ENCODE measurements at places on chromosomes 3 and 15. TPM values are rescaled to one million over a fixed set of nuclear protein-coding genes. Genes with fewer than 3 reads are reported as not detected.

OR5K2 gene
- total RNA-seq: not detected

SPSB4 gene
- not detected for total RNA-seq

ACTC1 gene
- total RNA-seq: not detected

ATP13A5 gene
- total RNA-seq: not detected

CMTM7 gene
- 39.8 TPM for total RNA-seq

GATM gene
- 5.0 TPM for total RNA-seq

NECTIN3 gene
- total RNA-seq: 2.7 TPM

C3orf80 gene
- not detected for total RNA-seq

CTDSPL gene
- 1.6 TPM for total RNA-seq

ACTR8 gene
- 29.9 TPM for total RNA-seq

RASL12 gene
- not detected for total RNA-seq

SEMA3G gene
- not detected for total RNA-seq

ADAMTSL3 gene
- total RNA-seq: not detected

CEP70 gene
- 10.0 TPM for total RNA-seq

SLC22A13 gene
- total RNA-seq: 0.24 TPM

IL12A gene
- 0.41 TPM for total RNA-seq

ACSBG1 gene
- total RNA-seq: not detected

ACTRT3 gene
- 1.2 TPM for total RNA-seq

ZNF774 gene
- 1.9 TPM for total RNA-seq

DNAJC19 gene
- total RNA-seq: 80.1 TPM

LMOD3 gene
- total RNA-seq: not detected

RLBP1 gene
- total RNA-seq: not detected

HRH1 gene
- total RNA-seq: 0.06 TPM

MESP1 gene
- 4.2 TPM for total RNA-seq

CACNA2D3 gene
- not detected for total RNA-seq

GOLGA6L24 gene
- total RNA-seq: not detected

KCNAB1 gene
- not detected for total RNA-seq

SLC22A14 gene
- total RNA-seq: not detected

SV2B gene
- total RNA-seq: 0.06 TPM

DAZL gene
- not detected for total RNA-seq

RBP2 gene
- not detected for total RNA-seq

IDH3A gene
- total RNA-seq: 150 TPM

LRRC31 gene
- total RNA-seq: not detected

ATP10A gene
- total RNA-seq: 26.8 TPM

BAHD1 gene
- total RNA-seq: 18.7 TPM

CDHR4 gene
- total RNA-seq: 0.37 TPM

SETMAR gene
- 23.6 TPM for total RNA-seq

CCRL2 gene
- 3.1 TPM for total RNA-seq

ROBO1 gene
- 16.5 TPM for total RNA-seq

GOLGA8R gene
- 1.8 TPM for total RNA-seq

AMT gene
- total RNA-seq: 2.0 TPM

CHRD gene
- not detected for total RNA-seq

ARPP21 gene
- total RNA-seq: not detected

AZI2 gene
- total RNA-seq: 38.3 TPM

GOLGA8G gene
- total RNA-seq: not detected

C3orf33 gene
- 2.5 TPM for total RNA-seq

ILDR1 gene
- not detected for total RNA-seq
